ENCODE measurements at places on chromosomes 7 and 10.

GRCh38 chr7:6648815-6649104, 11.6 kb downstream of the ZNF316 start:
- no peak for DNase-seq

- no peak for DNase-seq
Measured at GRCh38 chr7:46954181-46954580, 627.7 kb downstream of the TNS3 start.

- DNase-seq, result no peak
Measured at GRCh38 chr7:47354831-47355541, 226.9 kb downstream of the TNS3 start.

GRCh38 chr10:105596749-105597148, 955.7 kb downstream of the SORCS3 start:
- DNase-seq, result no peak

GRCh38 chr7:151925446-151926335, 30.6 kb upstream of the GALNTL5 start:
- DNase-seq, result no peak

GRCh38 chr10:34966451-34966850, 123.7 kb downstream of the CUL2 start:
- no peak for DNase-seq

- no peak for DNase-seq
Measured at GRCh38 chr7:36814311-36814710, 90.0 kb upstream of the AOAH start.

GRCh38 chr10:27745732-27746396, at the start of gene MKX:
MKX (minus strand) TSS chr10:27745819; CDS start chr10:27743415, 2,404 bp downstream.
- no peak for DNase-seq

DNA sequence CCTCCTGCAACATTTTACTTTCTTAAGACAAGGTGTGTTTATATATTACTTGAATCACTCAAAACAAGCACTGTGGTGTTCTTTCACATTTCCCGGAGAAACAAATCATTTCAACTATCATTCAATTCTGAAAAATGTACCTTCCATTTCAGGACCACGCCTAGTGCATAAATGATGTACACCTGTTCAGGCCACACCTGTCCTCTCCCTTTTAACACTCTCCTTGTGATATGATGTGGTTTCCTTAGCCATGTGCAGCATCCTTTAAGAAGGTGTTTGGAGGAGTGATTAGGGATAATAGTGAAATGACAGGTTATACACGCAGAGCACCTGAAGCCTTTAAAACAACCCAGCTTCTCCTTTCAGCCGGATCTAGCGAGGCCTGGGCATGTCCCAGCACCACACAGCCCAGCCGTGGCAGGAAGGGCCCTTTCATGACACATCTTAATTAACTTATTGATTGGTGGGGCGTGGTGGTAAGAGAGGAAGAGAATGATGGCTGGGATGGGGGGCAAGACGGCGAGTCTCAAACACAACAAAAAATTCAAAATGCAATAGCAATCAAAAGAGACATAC, 26.9 kb downstream of the ABLIM1 start:
- DNase-seq, result no peak

GRCh38 chr7:71627651-71628050, 495.7 kb downstream of the GALNT17 start:
- DNase-seq, result no peak

DNA sequence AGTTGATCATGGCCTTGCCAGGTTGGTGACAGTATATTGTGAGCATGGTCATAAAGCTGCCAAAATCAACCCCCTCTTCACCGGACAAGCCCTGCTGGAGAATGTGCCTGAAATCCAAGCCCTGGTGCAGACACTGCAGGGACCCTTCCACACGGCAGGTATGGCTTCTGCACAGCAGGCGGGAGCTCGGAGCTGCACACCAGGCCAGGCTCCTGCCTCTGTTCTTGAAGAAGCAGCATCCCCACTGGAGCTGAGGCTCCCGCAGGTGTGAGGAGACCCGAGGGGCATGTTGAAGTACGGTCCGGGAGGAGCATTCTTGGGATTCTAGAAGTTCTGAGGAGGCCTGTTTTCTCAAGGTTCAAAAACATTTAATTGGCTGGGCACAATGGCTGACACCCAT, 12.7 kb downstream of the DHTKD1 start:
- DNase-seq, result no peak

DNA sequence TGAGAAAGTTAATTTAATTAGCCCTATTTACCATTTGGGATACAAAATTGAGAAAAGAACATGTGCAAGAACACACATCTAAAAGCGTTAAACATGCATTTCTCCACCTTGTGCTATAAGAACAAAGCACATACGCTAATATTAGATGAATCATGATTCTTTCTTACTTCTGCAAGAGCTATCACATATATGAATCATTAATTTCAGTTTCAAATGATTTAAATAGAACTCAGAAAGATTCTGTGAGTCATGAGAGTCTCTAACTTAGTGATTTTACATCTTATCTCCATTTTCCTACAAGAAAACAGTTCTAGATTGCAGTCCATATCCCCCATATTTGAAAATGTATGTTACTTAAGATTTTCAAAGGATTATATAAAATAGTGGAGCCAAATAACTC, 173.9 kb downstream of the RNLS start:
- DNase-seq, result no peak

- no peak for DNase-seq
Measured at GRCh38 chr7:156999958-157000726, 10.3 kb downstream of the MNX1 start.

GRCh38 chr7:145624618-145625017, 492.0 kb upstream of the CNTNAP2 start:
- no peak for DNase-seq

DNA sequence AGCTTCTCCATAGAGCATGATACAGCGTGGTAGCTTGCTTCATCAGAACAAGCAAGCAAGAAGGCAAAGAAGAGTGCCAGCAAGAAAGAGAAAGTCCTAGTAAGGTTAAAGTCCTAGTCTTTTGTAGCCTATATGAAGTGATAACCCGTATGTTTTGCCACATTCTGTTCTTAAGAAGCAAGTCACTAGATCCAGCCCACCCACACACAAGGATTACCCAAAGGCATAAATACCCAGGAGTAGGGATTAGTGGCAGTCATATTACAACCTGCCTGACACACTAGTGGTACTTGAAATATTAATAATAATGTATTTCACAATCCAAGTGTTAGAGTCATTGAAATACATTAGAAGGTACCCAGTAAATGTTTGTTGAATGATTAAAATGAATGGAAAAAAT, 285.5 kb downstream of the HPSE2 start:
- DNase-seq, result no peak

- no peak for DNase-seq
Measured at GRCh38 chr7:130156140-130156539, 49.1 kb downstream of the TMEM209 start.

DNA sequence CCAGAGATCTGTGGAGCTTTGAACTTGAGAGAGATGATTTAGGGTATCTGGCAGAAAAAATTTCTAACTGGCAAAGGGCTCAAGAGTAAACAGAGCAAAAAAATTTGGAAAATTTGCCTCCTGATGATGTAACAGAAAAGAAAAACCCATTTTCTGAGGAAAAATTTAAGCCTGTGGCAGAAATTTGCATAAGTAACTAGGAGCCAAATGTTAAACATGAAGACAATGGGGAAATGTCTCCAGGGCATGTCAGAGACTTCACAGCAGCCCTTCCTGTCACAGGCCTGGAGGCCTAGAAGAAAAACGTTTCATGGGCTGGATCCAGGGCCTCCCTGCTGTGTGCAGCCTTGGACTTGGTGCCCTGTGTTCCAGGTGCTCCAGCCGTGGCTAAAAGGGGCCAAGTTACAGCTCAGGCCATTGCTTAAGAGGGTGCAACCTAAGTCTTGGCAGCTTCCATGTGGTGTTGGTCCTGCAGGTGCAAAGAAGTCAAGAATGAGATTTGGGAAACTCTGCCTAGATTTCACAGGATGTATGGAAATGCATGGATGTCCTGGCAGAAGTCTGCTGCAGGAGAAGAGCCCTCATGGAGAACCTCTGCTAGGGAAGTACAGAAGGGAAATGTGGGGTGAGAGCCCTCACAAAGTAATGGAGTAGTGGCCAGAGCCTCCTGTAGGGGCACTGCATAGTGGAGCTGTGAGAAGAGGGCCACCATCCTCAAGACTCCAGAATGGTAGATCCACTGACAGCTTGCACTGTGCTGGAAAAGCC, 8.1 kb downstream of the SEMA3D start:
- no peak for DNase-seq
